ENCODE measurements at places on chromosomes 7 and 10.

DNA sequence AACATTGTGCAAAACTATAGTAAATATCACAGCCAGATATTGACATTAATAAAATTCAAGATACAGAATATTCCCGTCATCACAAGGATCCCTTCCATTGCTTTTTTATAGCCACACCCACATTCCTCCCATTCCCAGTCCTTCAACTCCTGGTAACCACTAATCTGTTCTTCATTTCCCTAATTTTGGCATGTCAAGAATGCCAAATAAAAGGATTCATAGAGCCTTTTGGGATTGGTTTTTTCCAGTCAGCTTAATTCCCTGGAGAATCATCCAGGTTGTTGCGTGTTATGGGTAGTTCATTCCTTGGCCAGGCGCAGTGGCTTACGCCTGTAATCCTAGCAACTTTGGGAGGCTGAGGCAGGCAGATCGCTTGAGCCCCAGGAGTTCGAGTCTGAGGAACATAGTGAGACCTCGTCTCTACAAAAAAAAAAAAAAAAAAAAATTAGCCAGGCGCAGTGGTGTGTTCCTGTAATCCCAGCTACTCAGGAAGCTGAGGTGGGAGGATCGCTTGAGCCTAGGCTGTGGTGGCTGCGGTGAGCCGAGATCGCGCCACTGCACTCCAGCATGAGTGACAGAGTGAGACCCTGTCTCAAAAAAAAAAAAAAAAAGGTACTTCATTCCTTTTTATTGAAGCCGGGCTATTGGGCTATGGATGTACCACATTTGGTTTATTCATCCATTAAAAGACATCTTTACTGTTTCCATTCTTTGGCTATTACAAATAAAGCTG is 2.7 kb downstream of the OGDH start:
- no peak for DNase-seq

- DNase-seq, result no peak
Observed at GRCh38 chr7:43170571-43170970, 58.1 kb downstream of the HECW1 start.

GRCh38 chr10:104307576-104308438 is 30.5 kb downstream of the ITPRIP start:
- DNase-seq, result no peak

DNA sequence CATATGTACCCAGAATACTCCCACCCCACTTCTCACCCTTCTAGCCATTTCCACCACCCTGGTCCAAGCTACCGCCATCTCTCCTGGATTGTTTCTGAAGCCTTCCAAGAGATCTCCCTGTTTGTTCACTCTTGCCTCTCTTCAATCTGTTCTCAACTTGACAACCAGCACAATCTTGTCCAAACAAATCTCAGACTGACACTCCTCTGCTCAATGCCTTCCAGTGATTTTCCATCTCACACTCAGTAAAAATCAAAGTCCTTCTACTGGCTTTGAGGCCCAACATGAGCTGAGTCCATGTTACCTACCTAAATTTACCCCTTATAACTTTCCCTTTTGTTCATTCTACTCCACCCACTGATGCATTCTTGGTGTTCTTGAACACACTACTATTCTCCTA is 33.2 kb upstream of the TMEM140 start:
- no peak for DNase-seq

GRCh38 chr10:131563411-131563810 is 251.9 kb upstream of the TCERG1L start:
- no peak for DNase-seq

DNA sequence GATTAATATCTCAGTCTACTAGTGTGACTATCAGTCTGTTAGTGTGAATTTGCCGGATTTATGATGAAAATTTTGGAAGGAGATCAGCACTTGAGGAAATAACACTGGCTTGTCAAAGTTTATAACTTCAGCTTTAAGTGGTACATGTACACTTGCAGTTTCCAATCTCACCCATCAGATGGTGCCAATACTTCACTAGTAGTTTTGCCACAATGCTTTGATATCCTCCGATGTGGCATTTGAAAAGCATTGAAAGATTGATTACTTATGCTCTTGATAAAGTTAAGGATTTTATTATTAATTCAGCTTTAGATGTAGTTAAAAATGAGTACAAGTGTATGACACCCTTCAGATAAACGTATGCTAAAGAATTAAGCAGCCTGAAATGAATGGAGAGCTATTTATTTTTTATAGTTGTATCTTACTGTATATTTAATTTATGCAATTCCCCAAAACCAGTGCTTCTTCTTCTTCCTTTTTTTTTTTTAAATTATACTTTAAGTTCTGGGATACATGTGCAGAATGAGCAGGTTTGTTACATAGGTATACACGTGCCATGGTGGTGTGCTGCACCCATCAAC is 98.2 kb downstream of the ANLN start:
- DNase-seq, result peak; percentile 30
